Endothelial cell of umbilical vein (primary cell): ENCODE measurements at places on chromosomes 1 and 21. TPM values are rescaled to one million over a fixed set of nuclear protein-coding genes. Genes with fewer than 3 reads are reported as not detected.

The ZBTB18 gene
- total RNA-seq: 20.7 and 21.1 TPM in 2 replicates

The FCAMR gene
- total RNA-seq: not detected in 2 replicates

The RHBG gene
- not detected in 2 replicates for total RNA-seq

The DLGAP3 gene
- 0.12 and 0.20 TPM in 2 replicates for total RNA-seq

The PRELP gene
- total RNA-seq: not detected in 2 replicates

The TIE1 gene
- total RNA-seq: 562 and 620 TPM in 2 replicates

The CHD5 gene
- 0.11 and 0.14 TPM in 2 replicates for total RNA-seq

The AMY2A gene
- total RNA-seq: not detected in 2 replicates

The ATAD3C gene
- 0.16 TPM in 1 of 2 replicates, not detected in the other for total RNA-seq

The LEPR gene
- total RNA-seq: 10.8 and 18.7 TPM in 2 replicates

The OXCT2 gene
- 0.48 and 0.60 TPM in 2 replicates for total RNA-seq

The CD1C gene
- total RNA-seq: not detected in 2 replicates

DNA sequence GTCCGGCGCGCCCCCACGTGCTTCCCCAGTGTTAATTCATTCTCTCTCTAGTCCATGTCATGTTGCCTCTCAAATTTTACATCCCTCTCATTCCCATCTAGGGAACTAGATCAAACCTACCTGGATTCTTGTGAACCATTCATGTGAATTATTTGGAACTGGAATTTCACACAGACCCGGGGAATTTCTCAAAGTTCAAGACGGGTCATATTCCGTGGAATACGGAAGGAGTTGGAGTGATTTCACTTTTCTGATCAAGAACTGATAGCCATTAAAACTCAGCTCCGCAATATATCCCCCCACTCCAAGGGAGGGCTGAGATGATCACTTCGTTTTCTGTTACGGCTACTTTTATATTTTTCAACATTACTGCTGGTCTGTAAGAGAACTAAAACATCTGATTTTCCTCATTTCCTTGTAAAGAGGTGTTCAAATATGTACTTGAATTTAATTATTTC is 1.0 kb upstream of the ENO1 start:
- peaks cover 33% of the 10 kb centered on the region for H3K4me1 ChIP-seq
- H3K36me3 ChIP-seq: no peaks in the 10 kb centered on the region
- H3K4me3 ChIP-seq: no peak overlapping the region

- H3K4me1 ChIP-seq: no peaks in the 10 kb centered on the region
- no peak overlapping the region for H3K27ac ChIP-seq
- H3K4me3 ChIP-seq: no peak overlapping the region
- no peaks in the 10 kb centered on the region for H3K27me3 ChIP-seq
- no peak for DNase-seq
Observed at GRCh38 chr1:29962831-29963247, 726.5 kb downstream of the PTPRU start.

GRCh38 chr1:45328680-45329079 is 2.0 kb downstream of the HPDL start:
- no peaks in the 10 kb centered on the region for H3K36me3 ChIP-seq
- H3K27ac ChIP-seq: no peak overlapping the region
- H3K4me1 ChIP-seq: peaks cover 18% of the 10 kb centered on the region

DNA sequence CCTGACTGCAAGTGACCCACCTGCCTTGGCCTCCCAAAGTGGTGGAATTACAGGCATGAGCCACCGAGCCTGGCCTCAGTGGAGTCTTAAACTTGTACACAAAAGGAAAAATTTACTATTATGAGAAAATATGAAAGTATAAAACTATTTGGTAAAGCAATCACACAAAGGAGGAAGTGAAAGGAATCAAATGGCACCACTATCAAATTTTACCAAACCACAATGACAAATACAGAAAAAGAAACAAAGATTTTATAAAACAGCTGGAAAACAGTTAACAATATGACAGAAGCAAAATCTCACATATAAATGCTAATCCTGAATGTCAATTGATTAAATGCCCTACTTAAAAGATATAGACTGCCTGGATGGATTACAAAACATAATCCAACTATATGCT is 42.1 kb upstream of the NEGR1 start:
- DNase-seq: no peak
- no peaks in the 10 kb centered on the region for H3K36me3 ChIP-seq
- H3K4me3 ChIP-seq: no peak overlapping the region
- no peak overlapping the region for H3K27ac ChIP-seq
- no peaks in the 10 kb centered on the region for H3K27me3 ChIP-seq
- H3K4me1 ChIP-seq: no peaks in the 10 kb centered on the region

DNA sequence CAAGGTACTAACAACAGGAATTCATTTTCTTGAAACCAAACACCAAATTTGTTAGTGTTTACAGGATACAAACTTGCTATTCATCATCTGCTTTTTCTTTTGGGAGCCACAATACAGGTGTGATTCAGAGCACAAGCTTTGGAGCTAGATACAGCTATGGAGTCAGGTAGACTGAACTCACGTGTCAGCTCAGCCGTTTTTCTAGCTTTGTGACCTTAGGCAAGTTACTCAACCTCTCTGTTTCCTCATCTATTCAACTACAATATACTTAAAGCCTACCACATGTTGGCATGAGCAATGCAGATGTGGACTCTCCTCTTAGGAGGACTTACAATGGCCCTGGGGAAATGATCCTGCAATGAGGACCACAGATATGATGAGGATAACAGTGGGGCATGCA is 6.3 kb downstream of the HTR1D start:
- no peaks in the 10 kb centered on the region for H3K27me3 ChIP-seq
- peaks cover 9% of the 10 kb centered on the region for H3K4me1 ChIP-seq
- no peak overlapping the region for H3K4me3 ChIP-seq
- H3K36me3 ChIP-seq: no peaks in the 10 kb centered on the region
- no peak overlapping the region for H3K27ac ChIP-seq

- H3K27ac ChIP-seq: peak overlapping the region; percentile 26
- peak; percentile 59 for DNase-seq
- H3K4me3 ChIP-seq: no peak overlapping the region
- peaks cover 44% of the 10 kb centered on the region for H3K4me1 ChIP-seq
Observed at GRCh38 chr1:26705788-26706311, 10.0 kb downstream of the ARID1A start.

- no peak overlapping the region for H3K4me3 ChIP-seq
- no peak for DNase-seq
- no peak overlapping the region for H3K27ac ChIP-seq
- no peaks in the 10 kb centered on the region for H3K27me3 ChIP-seq
- no peaks in the 10 kb centered on the region for H3K36me3 ChIP-seq
- no peaks in the 10 kb centered on the region for H3K4me1 ChIP-seq
Observed at GRCh38 chr1:193264313-193265065, 78.1 kb upstream of the B3GALT2 start.

GRCh38 chr21:40639616-40640194 is 207.3 kb downstream of the DSCAM start:
- H3K27me3 ChIP-seq: no peaks in the 10 kb centered on the region
- no peaks in the 10 kb centered on the region for H3K36me3 ChIP-seq
- no peak overlapping the region for H3K27ac ChIP-seq
- H3K4me3 ChIP-seq: no peak overlapping the region

DNA sequence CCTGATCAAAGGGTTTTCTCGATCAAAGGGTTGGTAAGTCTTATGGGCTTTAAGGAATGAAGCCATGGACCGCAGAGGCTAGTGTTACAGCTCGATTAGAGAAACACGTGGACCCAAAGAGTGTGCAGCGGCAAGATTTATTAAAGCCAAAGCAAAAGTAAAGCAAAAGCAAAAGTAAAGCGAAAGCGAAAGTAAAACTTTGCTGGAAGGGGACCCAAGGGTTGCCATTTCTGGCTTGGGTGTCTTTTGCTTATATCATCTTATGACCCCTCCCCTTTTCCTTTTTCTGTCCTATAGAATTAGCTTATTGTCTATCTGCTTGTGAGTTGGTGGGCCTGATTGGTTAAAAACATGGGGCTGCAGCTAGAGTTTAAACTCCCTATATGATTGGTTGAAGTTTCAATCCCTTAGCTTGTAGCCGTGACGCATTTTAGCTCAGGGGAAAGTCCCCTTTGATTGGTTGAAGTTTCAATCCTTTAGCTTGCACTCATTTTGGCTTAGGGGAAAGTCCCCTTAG is 957.0 kb downstream of the AMY1C start:
- H3K4me3 ChIP-seq: no peak overlapping the region
- no peaks in the 10 kb centered on the region for H3K27me3 ChIP-seq
- H3K27ac ChIP-seq: no peak overlapping the region
- no peaks in the 10 kb centered on the region for H3K4me1 ChIP-seq
- H3K36me3 ChIP-seq: no peaks in the 10 kb centered on the region

DNA sequence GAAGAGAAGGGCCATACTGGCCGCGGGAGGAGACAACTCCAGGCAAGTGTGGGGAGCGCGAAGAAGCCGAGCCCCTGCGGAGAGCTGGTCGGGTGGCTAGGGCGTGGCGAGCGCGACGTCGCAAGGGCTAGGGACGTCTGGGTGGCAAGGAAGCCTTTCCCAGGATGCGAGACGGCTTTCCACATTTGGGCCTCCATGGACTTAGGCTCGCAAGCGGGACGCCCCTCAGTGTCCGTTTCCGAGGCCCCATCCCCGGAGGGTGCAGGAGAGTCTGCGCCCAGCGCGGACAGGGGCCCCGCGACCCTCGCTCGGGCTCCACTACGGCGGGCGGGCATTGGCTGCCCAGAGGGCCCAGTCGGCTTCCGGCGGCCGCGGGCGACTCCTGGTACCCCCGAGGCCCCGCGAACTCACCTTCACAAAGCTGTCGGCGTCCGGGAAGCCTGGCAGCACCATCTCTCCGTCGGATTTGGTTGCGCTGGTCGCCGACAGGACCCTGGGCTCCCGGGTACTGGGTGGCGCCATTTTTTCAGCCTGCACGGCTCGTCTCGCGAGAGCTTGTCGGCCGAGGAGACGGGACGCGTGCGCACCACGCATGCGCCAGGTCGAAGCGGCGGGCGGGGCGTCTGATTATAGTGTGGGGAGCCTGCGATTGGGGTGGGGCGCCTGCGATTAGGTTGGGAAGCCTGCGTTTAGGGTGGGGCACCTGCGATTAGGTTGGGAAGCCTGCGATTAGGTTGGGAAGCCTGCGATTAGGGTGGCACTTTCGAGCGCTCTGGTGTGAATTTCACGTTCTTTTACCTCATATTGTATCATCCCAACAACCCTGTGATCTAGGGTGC is at the start of gene EXOSC10:
EXOSC10 (minus strand) TSS at position 560 of the 839 bp plus-strand sequence; CDS start at position 522, 38 bp downstream.
- H3K36me3 ChIP-seq: peaks cover 15% of the 10 kb centered on the region
- no peaks in the 10 kb centered on the region for H3K27me3 ChIP-seq
- DNase-seq: peak; percentile 88
- peaks cover 12% of the 10 kb centered on the region for H3K4me1 ChIP-seq
- peak within 1 kb of the TSS; percentile 84 for H3K27ac ChIP-seq
- H3K4me3 ChIP-seq: peak within 1 kb of the TSS; percentile 100

GRCh38 chr1:32848354-32849063 is 22.2 kb downstream of the FNDC5 start:
- no peak overlapping the region for H3K27ac ChIP-seq
- H3K27me3 ChIP-seq: no peaks in the 10 kb centered on the region
- H3K36me3 ChIP-seq: no peaks in the 10 kb centered on the region
- H3K4me3 ChIP-seq: no peak overlapping the region

- no peak overlapping the region for H3K4me3 ChIP-seq
- DNase-seq: no peak
- no peaks in the 10 kb centered on the region for H3K4me1 ChIP-seq
- no peaks in the 10 kb centered on the region for H3K27me3 ChIP-seq
- no peaks in the 10 kb centered on the region for H3K36me3 ChIP-seq
Observed at GRCh38 chr1:222926566-222926965, 111.7 kb downstream of the DISP1 start.

- no peak overlapping the region for H3K27ac ChIP-seq
- no peaks in the 10 kb centered on the region for H3K27me3 ChIP-seq
Observed at GRCh38 chr1:3405491-3405890, 49.0 kb upstream of the ARHGEF16 start.

- no peaks in the 10 kb centered on the region for H3K36me3 ChIP-seq
- DNase-seq: no peak
- H3K4me3 ChIP-seq: no peak overlapping the region
- peaks cover 25% of the 10 kb centered on the region for H3K4me1 ChIP-seq
- no peak overlapping the region for H3K27ac ChIP-seq
- H3K27me3 ChIP-seq: no peaks in the 10 kb centered on the region
Observed at GRCh38 chr21:35088319-35088771, 39.2 kb upstream of the RUNX1 start.

DNA sequence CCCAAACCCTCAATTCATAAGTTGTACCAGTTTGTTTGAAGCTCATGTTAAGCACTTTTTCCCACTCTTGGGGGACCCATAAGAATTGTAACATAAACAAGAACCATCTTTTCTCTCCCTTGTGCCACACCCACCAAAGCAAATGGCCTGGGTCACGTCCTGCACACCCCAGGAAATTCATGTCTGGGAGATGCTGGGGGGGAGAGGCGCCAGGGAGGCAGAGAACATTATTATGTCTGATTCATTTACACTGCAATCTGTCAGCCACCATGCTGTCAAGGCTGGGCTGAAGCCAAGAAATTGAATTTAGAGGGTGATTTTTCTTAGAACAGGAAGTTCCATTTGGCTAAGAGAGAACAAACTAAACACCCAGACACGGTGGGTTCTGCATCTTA is 37.2 kb upstream of the IPO9 start:
- H3K4me1 ChIP-seq: peaks cover 51% of the 10 kb centered on the region

GRCh38 chr1:182262425-182262824 is 129.2 kb downstream of the GLUL start:
- H3K27ac ChIP-seq: no peak overlapping the region
- no peak overlapping the region for H3K4me3 ChIP-seq
- no peaks in the 10 kb centered on the region for H3K4me1 ChIP-seq
- no peaks in the 10 kb centered on the region for H3K36me3 ChIP-seq
- H3K27me3 ChIP-seq: no peaks in the 10 kb centered on the region

DNA sequence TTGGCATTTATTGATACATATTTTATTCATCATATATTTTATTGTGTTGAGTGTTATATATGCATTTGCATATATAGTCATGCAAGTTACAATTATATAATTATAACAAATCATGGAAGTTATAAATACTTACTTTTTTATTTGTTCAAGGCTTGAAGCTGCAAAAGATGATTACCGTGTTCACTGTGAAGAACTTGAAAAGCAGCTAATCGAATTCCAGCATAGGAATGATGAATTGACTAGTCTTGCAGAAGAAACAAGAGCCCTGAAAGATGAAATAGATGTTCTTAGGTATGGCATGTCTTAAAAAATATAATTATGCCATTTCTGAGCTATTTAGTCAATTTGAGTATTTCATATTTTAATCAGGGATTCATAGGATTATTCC is 32.1 kb downstream of the HOOK1 start:
- no peak for DNase-seq
- H3K4me1 ChIP-seq: no peaks in the 10 kb centered on the region
- no peak overlapping the region for H3K27ac ChIP-seq
- H3K4me3 ChIP-seq: no peak overlapping the region
- no peaks in the 10 kb centered on the region for H3K36me3 ChIP-seq

- no peak overlapping the region for H3K27ac ChIP-seq
- no peaks in the 10 kb centered on the region for H3K36me3 ChIP-seq
- peaks cover 9% of the 10 kb centered on the region for H3K27me3 ChIP-seq
- no peak for DNase-seq
- H3K4me1 ChIP-seq: no peaks in the 10 kb centered on the region
Observed at GRCh38 chr1:116808200-116808847, 54.1 kb downstream of the CD2 start.

GRCh38 chr1:37905727-37906126 is 41.1 kb downstream of the INPP5B start:
- H3K4me1 ChIP-seq: no peaks in the 10 kb centered on the region
- no peak overlapping the region for H3K27ac ChIP-seq
- no peaks in the 10 kb centered on the region for H3K36me3 ChIP-seq
- no peaks in the 10 kb centered on the region for H3K27me3 ChIP-seq

- H3K4me3 ChIP-seq: no peak overlapping the region
- no peaks in the 10 kb centered on the region for H3K36me3 ChIP-seq
- H3K27me3 ChIP-seq: no peaks in the 10 kb centered on the region
- H3K27ac ChIP-seq: no peak overlapping the region
Observed at GRCh38 chr1:228364706-228365213, 41.9 kb downstream of the TRIM11 start.

- H3K27ac ChIP-seq: peak overlapping the region; percentile 55
- peak overlapping the region; percentile 58 for H3K4me3 ChIP-seq
- peaks cover 8% of the 10 kb centered on the region for H3K36me3 ChIP-seq
- peaks cover 19% of the 10 kb centered on the region for H3K4me1 ChIP-seq
Observed at GRCh38 chr1:54200519-54200997, 591 bp downstream of the MRPL37 start.
